ENCODE measurements at places on chromosomes 12 and 14. TPM values are rescaled to one million over a fixed set of nuclear protein-coding genes. Genes with fewer than 3 reads are reported as not detected.

Gene ADCY6
- total RNA-seq: 18.1 TPM

Gene MANSC4
- not detected for total RNA-seq

Gene DLK1
- not detected for total RNA-seq

Gene ZC3H14
- 103 TPM for total RNA-seq

Gene TRMT5
- total RNA-seq: 10.4 TPM

Gene HCAR3
- not detected for total RNA-seq

Gene POTEG
- not detected for total RNA-seq

Gene LRRC10
- not detected for total RNA-seq

Gene GPR68
- total RNA-seq: 0.28 TPM

Gene PRPF39
- total RNA-seq: 29.6 TPM

Gene SLC25A3
- 1,218 TPM for total RNA-seq

Gene TPCN1
- 2.5 TPM for total RNA-seq

Gene SAMD4A
- total RNA-seq: 36.7 TPM

Gene SMCO2
- not detected for total RNA-seq

Gene TEX52
- not detected for total RNA-seq

Gene OR6C65
- total RNA-seq: not detected

All from IMR-90 (cell line).